ENCODE measurements at places on chromosomes 2 and 18.

GRCh38 chr18:77013811-77014521, 118.6 kb downstream of the MBP start:
- peak; percentile 64 for DNase-seq

DNA sequence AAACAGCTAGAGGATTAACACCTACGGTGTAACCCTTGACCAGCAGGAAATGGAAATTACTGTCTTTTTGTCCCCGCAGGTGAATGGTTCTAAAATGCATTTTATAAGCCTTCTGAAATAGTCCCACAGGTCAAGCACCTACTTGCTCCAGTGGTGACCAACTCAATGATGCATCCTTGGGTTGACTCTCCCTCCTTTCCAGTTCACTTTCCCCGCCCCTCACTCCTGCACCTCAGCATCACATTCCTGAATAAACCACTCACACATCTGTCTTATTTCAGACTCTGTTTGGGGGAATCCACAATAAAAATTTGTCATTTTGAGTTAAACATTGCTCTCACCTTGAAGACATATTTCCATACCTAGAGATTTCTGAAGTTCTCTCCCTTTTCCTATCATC, 446.0 kb upstream of the TNP1 start:
- DNase-seq, result no peak

- DNase-seq, result no peak
Measured at GRCh38 chr2:142330458-142330857, 199.6 kb upstream of the LRP1B start.

GRCh38 chr2:226074391-226074790, 674.9 kb downstream of the NYAP2 start:
- no peak for DNase-seq

DNA sequence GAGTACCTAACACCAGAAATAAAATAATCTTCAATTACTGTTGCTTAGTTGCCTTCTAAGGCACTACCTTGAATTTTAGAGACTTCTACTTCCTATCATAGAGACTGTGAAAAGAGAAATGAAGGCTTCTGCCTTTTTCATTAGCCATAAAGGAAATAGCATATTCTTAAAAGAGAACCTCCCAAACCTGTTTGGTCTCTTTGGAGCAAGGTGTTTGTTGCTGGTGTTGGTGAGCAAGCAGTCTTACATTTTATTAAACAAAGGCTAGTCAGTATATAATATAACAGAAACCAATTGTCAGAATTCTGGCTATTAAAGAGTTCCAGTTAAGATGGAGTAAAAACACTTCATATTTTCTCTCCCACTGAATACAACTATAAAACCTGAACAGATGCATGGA, 116.4 kb downstream of the TAF4B start:
- DNase-seq, result no peak

- DNase-seq, result peak; percentile 88
Measured at GRCh38 chr2:197293252-197294007, 17.1 kb downstream of the ANKRD44 start.

- DNase-seq, result no peak
Measured at GRCh38 chr2:7722212-7722910, 805.1 kb downstream of the RNF144A start.

DNA sequence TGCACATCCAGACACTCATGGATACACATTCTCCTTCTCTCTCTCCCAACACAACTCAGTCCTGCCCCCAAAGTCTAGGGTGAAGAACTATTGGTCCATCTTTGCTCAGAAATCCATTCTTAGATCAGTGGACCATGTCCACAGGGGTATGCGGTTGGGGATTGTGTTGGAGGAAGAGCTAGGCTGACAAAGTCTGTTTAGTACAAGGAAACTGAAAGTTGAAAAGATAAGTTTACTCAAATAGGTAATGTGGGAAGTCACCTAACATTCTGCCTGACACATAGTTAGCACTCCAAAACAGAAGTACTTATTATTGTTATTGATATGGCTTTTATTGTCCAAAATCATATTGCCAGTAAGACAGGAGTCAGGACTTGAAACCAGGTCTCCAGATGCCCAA, 55.9 kb downstream of the ALK start:
- DNase-seq, result no peak

- DNase-seq, result no peak
Measured at GRCh38 chr18:54263904-54264336, 5.4 kb upstream of the POLI start.

- DNase-seq, result no peak
Measured at GRCh38 chr2:191351921-191352320, 106.7 kb downstream of the MYO1B start.

GRCh38 chr2:190137561-190137960, 75.0 kb upstream of the MSTN start:
- DNase-seq, result no peak

DNA sequence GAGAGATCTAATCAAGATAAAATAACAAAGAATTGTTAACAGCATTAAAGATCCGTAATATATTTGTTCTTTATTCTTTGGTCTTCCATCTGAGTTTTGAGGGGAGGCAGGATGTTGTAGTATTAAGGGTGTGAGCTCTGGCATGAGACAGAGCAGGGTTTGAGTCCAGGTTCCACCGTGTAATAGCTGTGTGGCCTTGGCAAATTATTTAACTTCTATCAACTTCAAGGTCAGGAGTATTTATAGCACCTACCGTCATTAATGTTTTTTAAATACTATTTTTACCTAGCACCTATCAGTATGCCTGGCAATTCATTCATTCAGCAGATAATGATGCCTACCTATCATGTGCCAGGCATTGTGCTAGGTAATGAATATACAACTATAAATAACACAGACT, 180.1 kb upstream of the NABP1 start:
- no peak for DNase-seq

GRCh38 chr2:12046641-12047040, 300.2 kb downstream of the LPIN1 start:
- no peak for DNase-seq

DNA sequence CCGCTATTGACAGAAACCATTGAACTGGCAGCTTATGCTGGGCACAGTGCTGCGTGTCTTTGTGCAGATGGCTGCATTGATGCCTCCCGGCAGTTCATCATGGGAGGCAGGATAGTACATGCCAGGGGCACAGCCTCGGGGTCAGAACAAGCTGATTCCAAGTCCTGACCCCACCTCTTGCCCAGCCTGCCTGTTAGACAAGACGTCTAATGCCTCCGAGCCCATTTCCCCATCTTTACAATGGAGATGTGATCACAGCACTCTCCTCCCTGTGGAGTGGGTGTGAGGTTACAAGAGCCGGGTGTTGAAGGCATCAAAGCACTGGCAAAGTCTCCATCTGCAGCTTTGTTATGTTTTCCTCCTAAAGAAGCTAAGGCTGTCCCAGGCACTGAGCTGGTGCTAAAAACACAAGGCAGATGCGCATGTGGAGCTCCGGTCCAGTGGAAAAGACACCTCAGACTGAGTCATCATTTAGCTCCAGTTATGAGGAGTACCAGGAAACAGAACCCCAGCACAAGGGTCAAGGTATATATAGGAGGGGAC, 125.7 kb upstream of the EPAS1 start:
- no peak for DNase-seq

- DNase-seq, result no peak
Measured at GRCh38 chr2:69067866-69068265, 54.9 kb downstream of the ANTXR1 start.

GRCh38 chr2:191501561-191502168, 176.3 kb upstream of the NABP1 start:
- DNase-seq, result no peak

DNA sequence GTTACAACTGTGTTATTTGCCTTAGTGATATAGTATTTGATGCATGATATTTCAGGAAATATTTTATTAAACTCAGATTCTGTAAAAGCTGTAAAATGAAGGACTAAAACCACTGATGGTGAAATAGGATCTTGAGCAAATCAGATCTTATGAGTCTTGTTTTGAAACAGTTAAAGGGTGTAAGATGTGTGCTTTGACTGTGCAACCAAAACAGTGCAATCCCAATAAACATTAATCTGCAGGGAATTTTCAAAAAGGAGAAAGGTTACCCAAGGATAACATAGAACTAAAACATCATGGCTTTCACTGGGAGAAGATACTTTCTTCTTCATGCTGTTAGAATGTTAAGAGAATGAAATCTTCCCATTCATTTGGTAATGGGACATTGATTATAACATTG, 378.7 kb downstream of the PARD3B start:
- DNase-seq, result no peak

DNA sequence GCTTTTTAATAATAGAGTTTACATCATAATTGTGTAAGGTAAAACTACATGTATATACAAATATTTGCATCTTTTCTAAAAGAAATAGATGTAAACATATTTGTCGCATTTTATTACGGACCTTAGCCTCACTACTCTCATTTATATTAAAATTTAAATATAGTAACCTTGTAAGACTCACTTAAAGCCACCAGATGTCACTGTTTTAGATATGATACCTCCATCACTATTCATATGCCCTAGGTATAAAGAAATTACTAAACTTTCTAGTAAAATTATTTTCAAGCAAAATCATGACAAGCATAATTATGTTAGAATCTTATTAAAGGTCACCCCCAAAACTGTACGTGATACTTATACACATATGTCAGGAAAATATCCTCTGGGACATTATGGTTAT, 674.3 kb upstream of the REG3G start:
- no peak for DNase-seq

DNA sequence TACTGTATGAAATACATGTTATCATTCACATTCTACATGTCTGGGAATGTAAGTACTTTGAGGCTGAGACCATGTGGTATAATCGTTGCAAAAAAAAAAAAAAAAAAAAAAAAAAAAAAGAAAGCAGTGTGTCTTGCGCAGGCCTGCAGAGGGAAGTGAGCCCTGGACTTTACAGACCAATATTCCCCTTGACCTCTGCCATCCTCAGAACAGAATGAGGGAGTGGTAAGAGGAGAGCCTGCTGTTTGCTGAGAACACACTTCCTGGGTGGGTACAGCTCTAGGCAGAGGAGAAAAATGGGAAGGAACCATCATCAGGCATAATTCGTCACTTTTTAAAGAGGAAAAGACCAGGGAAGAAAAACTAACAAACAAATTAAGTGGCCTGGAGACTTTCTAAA, 28.8 kb upstream of the TBC1D8 start:
- DNase-seq, result no peak

DNA sequence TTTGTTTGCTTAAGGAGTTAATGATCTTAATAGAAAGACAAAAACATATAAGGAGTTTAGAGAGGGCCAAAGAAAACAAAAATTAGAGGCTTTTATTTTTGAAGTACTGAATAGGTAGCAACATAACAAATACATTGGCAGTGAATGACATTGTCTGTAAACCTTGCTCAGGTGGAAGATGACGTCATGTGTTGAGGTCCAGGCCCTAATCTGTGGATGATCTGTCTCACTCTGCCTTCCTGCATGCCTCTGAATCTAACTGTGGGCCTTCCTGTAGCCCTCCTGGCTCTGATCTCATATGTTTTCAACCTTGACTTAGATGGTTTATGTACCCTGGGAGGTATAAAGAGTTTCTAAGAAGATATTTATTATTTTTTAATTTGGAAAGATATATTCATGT, 58.1 kb upstream of the DYNAP start:
- no peak for DNase-seq
